ENCODE measurements at places on chromosomes 7 and 10.

DNA sequence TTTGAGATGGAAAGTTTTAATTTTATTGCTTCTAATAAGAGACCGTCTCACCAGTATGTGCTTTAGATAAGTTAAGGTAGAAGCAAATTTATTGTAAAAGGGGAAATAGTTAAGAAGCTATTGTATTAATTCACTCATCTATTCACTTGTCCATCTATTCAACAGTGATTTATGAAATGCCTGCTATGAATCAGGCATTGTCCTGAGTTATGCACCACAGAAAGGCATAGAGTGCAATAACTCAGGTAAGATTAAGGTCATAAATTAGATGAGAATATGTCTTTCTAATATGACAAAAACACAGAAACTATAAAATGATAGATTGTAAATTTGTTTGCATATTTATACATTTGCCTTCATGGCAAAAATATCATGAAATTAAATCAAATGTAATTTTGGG is 379.3 kb upstream of the PCDH15 start:
- no peak for DNase-seq

GRCh38 chr10:33136271-33136670 is 178.2 kb upstream of the ITGB1 start:
- no peak for DNase-seq

DNA sequence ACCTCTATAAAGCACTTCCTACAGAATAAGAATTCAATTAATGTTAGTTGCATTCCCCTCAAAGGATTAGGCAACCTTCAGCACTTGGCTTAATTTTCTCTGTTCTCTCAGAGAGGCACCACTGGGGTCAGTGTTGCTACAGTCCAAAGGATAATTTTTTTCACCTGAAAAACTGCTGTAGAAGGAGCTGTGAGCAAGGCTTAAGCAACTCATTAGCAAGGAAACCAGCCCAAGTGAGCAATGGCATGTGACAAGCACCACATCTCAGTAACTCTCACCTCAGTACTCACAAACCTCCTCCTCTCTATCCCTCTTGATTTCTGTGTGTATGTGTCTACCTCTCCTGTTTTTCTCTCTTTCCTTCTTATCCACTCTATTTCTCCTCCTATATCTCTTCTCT is 55.9 kb downstream of the DGKI start:
- no peak for DNase-seq

GRCh38 chr10:34911661-34912205 is 96.6 kb upstream of the PARD3 start:
- DNase-seq = no peak

- DNase-seq = no peak
These were observed 141.6 kb downstream of the TES start for GRCh38 chr7:116351966-116352365.

DNA sequence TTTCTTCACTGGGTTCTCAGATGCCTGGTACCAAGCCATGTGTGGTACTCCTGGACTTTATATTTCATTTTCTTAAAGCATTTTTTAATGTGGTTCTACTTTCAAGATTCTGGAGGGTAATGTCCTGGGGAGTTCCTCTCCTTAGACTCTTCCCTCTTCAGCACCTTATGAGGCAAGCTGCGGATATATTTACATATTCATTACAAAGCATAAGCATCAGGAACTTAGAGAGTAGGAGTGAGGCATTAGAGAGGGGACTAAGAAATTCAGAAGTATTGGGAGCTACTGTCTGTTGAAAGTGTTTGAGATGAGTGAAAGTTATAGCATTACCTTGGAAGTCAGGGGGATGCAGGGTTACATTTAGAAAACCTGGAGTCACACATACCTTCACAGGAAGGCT is 20.8 kb downstream of the AUTS2 start:
- no peak for DNase-seq

DNA sequence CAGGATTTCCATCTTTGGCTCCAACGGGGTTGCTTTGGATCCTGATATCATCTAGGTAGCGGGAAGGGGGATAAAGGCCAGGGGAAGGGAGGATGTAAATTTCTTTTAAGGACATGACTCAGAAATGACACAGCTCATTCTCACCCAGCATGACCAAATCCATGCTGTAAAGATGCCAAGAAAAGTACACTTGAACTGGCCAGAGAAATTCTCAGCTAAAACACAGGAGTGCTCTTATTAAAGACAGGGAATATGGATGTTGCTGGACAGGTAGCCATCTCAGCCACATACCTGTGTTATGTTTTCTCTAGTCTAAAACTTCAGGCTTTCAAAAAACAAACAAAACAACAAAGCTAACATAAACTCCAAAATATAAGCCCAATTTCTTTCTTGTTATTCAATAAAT is 68.3 kb downstream of the NAMPT start:
- DNase-seq = no peak

DNA sequence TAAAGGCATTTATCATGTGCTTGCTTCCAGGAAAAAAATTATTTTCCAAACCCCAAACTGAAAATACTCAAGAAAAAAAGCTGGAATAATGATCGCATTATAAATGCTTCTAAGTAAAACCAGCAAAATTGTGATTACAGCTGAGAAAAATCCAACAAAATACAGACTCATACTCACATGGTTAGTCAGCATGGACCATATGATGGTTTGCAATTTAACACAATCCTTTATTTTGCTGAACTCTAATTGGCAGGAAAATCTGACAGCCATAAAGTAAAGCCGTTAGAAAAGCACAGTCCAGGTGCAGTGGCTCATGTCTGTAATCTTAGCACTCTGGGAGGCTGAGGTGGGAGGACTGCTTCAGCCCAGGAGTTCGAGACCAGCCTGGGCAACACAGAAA is 59.6 kb downstream of the BRI3 start:
- DNase-seq = no peak

DNA sequence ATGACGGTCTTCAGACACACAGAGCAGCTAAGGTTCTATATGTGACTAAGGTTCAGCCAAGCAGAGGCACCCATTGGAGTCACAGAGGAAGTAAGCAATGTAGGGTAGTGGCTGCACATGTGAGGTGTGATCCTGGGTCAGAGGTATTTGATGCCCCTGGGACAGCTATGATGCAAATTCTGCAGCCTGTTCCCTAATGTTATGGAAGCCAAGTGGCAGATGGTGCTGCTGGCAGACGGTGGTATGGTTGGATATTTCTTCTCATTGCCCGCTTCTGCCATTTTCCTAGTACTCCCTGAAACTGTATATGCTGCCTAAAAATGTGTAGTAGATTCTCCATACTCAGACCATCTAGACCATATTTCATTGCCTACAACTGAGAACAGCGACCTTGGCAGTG is 7.2 kb downstream of the TAS2R16 start:
- no peak for DNase-seq

- DNase-seq = no peak
These were observed 42.0 kb upstream of the ICA1 start for GRCh38 chr7:8303904-8304528.

DNA sequence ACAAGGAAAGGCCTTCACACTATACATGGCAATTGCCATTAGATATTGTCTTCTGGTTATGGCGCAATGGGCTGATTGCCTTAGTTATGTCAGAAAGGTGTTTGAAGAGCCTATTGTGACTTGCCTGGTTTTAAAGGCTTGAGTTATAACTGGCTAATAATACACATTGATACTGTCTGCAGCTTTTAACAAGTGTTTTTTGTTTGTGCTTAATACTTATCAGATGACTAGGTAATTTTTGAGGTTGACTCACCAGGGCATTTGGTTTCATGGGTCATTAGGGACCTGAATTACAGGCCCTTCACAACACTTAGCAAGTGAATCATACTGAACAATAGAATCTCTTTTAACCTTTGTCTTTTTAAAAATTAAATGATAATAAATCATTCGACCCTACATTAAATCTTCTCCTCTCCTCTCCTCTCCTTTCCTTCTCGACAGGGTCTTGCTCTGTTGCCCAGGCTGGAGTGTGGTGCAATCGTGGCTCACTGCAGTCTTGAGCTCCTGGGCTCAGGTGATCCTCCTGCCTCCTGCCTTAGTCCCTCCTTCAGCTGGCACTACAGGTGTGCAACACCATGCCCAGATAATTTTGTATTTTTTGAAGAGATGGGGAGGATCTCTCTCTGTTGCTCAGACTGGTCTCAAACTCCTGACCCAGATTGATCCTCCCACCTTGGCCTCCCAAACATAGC is 196.3 kb downstream of the JCAD start:
- no peak for DNase-seq

GRCh38 chr7:143295870-143296269 is 7.7 kb downstream of the CASP2 start:
- no peak for DNase-seq

DNA sequence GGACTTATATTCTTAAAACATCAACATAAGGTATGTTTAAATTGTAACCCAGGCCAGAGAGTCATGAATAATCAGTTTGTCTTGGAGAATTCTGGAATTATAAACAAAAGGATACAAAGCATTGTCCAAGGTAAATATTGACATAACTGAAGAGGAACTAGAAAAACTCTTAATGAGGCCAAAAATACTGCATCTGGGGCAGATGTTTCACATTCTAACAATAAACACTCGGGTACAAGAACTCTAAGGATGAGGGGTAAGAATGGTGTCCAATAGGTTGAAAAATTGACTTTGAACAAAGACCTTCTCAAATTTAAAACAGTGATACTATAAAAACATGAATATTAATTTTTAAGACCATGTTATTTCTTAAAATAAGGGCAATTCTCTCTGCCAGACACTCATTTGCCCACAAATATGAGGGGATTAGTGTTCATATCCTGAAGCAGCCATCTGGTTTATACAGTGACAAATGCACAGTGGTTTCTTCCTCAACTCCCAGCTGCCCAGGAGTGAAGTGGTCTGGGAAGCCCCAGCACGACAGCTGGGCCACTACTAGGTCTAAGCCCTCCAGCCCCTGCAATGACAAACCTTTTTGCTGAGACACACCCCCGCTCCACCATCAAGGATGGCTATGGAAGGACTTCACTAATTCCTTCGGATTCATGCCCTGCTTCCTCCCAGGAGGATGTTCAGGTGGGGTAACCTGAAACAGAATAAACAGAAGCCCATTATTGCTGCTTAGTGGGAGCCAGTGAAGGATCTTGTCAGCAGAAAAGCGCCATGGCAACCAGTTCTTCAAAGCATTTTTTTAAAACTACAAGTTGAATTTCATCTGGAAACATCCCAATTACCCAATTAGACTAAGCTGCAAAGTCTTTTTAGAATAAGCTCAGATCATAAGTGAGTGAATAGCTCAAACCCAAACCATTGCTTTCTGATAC is 107.5 kb upstream of the ARID5B start:
- DNase-seq = no peak

DNA sequence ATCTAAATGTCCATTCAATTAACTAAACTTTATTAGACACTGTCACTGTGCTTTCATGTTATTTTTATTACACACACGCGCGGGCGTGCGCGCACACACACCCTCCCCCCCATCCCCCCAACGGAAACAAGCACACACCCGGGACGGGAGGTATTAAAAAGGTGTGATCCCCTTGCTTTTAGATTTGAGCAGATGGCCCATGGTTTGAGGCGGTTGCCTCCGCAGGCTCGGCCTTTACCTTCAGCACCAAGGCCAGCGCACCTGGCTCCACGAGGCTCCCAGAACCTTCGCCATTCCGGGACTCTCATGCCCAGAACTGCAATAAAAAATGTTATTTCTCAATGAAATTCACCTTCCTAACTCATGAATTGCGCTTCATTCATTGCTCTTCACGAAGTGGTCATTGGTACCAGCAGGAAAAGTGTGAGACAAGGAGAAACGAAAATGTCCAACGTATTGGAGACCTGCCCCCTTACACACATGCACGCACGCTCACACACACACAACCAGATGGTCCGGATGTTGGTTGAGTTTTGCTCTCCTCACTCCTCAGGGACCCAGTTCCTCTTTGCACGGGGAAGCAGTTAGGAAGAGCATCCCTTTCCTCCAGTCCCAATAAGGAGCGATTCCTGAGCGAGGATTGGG is 20.8 kb upstream of the PTF1A start:
- DNase-seq = no peak

GRCh38 chr7:45236666-45237065 is 79.1 kb downstream of the RAMP3 start:
- no peak for DNase-seq

DNA sequence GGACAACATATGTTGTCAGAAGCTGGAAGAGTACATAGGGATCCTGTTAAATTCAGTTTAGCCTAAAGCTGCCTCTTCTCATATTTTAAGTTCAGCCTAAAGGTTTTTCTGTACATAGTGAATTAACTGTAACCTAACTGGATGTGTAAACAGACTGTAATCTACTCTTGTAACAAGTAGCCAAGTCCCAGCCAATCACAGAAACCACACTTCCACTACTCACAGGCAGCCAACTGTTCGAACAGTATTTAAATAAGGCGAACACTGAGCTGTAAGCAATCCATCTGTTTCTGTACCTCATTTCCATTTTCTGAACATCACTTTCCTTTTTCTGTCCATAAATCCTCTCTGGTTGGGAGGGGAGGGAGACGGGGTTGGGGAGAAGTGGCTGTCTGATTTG is 15.0 kb upstream of the STN1 start:
- no peak for DNase-seq

GRCh38 chr7:116169060-116169459 is 41.3 kb upstream of the TES start:
- no peak for DNase-seq

GRCh38 chr7:69651101-69651590 is 52.9 kb downstream of the AUTS2 start:
- no peak for DNase-seq

GRCh38 chr7:98357751-98358161 is 43.1 kb downstream of the BAIAP2L1 start:
- DNase-seq = no peak

DNA sequence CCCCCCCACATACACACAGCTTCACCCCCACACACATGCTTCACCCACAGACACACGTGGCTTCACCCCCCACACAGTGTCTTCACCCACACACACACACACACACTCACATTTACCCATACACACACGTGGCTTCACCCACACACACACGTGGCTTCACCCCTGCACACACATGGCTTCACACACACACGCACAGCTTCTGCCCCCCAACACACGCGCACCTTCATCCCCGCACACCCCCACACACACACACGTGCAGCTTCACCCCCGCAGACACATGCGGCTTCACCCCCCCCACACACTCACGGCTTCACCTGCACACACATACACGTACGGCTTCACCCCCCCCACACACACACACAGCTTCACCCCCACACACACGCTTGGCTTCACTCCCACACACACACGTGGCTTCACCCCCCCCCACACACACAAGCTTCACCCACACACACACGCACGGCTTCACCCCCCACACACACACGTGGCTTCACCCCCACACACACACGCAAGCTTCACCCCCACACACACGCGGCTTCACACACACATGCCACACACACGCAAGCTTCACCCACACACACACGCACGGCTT is 82.4 kb downstream of the NKX6-2 start:
- DNase-seq = no peak

- no peak for DNase-seq
These were observed 1.7 kb upstream of the C7orf25 start for GRCh38 chr7:42913591-42913990.

GRCh38 chr7:156147756-156148504 is 335.7 kb upstream of the SHH start:
- DNase-seq = no peak

GRCh38 chr7:17144322-17144721 is 154.1 kb upstream of the AHR start:
- DNase-seq = no peak

- DNase-seq = no peak
These were observed 63.0 kb downstream of the GNAI1 start for GRCh38 chr7:80197627-80198026.

All from hematopoietic multipotent progenitor cell treated with erythropoietin and hydrocortisone succinate and interleukin-3 and kit ligand, for 15 days (in vitro differentiated cells).